ENCODE measurements at places on chromosomes 13 and 19.

GRCh38 chr19:41746593-41747227, 8.6 kb upstream of the CEACAM6 start:
- peak; percentile 16 for DNase-seq

DNA sequence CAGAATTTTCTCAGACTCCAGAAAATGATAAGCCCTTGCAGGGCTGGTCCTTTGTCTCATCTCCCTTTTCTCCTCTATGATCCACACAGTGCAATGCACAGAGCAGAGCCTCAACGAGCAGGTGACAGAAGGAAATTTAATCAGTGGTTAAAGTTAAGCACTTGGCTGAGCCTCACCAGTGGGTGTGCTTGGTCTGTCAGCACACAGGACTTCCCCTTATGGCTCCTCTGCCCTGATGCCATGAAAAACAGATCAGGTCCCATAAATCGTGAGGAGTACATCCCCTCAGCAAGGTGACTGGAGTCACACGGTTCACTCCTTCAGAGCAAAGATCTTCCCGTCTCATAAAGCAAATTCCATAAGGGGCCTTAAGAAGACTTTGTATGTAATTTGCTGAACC, 818.2 kb downstream of the UQCRFS1 start:
- DNase-seq: no peak

- no peak for DNase-seq
Measured at GRCh38 chr13:75079226-75079625, 402.7 kb downstream of the TBC1D4 start.

- no peak for DNase-seq
Measured at GRCh38 chr13:75908141-75908540, 272.0 kb downstream of the LMO7 start.

- DNase-seq: no peak
Measured at GRCh38 chr19:28586474-28586873, 626.5 kb downstream of the UQCRFS1 start.

- no peak for DNase-seq
Measured at GRCh38 chr19:11038511-11038910, 50.8 kb upstream of the LDLR start.

DNA sequence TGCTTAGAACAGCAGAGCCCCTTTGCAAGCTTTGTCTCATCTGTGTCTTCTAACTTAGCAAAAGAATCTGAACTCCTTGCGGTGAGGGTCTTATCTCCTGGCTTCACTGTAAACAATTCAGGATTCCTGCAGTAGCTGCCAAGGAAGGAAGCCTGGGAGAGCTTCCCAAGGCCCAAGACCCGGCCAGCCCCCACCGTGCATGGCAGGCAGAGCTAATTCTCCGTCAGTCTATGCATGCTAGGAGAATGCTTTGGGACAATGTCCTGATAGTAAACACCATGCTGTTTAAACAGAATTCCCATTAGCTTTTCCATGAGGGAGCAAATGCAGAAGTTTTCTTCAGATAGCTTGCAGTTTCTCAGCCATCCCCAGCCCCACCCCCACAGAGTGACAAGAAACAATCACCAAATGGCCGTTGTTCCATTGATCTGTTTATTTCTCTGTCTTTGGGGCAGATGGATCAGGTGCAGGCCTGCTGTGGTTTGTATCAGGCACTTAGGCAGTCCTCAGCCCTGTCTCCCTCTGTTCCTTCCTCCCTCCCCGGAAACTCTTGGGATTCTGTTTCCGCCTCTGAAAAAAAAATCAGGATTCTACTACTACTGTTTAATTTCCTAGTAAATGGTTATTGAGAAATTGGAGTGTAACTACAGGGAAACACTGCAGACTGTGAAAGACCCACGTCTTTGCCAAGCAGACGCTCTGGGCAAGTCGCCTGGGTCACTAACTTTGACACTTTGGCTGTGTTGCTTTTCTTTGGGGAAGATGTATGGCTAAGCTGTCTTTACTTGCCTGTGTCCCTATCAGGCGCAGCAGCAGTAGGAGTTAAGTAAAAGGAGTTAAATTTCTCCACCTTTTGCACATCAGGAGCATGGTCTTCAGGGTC, 40.7 kb upstream of the SPATA13 start:
- DNase-seq: no peak

GRCh38 chr19:45615795-45616703, 14.0 kb upstream of the GPR4 start:
- DNase-seq: peak; percentile 84

GRCh38 chr13:73240193-73240592, 181.4 kb downstream of the KLF5 start:
- no peak for DNase-seq

- DNase-seq: no peak
Measured at GRCh38 chr13:68023838-68024581, 793.9 kb upstream of the PCDH9 start.

DNA sequence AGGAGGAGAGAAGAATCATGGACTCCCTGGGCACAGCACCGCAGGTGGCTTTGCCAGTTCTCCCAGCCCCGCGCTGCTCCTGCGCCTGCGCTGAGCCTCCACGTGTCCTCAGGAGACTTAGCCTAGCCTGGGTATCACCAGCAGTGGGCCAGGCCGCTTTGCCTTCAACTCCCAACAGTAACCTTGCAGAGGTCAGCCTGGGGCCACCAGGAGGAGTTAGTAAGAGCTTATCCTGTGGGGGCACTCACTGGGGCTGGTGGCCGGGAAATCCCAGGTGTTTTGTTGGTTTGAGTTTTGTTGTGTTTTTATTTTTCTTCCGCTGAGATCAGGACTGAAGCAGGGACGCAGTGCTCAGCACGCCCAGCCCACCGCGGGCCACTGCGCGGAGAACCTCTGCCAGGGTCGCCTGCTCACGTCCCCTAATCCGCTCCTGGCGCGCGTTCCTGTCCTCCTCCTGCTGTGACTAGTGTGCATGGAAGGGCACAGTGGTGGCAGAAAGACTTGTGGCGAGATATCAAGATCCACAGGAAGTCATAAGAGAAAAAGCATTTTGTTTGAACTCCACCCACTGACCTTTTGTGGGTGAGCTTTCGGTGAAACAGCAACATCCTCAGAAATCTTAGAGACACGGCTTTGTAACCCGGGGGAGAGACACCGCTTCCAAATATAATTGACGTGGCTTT, 207.4 kb upstream of the RFC3 start:
- DNase-seq: peak; percentile 50

- no peak for DNase-seq
Measured at GRCh38 chr13:44969551-44970484, 19.5 kb downstream of the NUFIP1 start.

DNA sequence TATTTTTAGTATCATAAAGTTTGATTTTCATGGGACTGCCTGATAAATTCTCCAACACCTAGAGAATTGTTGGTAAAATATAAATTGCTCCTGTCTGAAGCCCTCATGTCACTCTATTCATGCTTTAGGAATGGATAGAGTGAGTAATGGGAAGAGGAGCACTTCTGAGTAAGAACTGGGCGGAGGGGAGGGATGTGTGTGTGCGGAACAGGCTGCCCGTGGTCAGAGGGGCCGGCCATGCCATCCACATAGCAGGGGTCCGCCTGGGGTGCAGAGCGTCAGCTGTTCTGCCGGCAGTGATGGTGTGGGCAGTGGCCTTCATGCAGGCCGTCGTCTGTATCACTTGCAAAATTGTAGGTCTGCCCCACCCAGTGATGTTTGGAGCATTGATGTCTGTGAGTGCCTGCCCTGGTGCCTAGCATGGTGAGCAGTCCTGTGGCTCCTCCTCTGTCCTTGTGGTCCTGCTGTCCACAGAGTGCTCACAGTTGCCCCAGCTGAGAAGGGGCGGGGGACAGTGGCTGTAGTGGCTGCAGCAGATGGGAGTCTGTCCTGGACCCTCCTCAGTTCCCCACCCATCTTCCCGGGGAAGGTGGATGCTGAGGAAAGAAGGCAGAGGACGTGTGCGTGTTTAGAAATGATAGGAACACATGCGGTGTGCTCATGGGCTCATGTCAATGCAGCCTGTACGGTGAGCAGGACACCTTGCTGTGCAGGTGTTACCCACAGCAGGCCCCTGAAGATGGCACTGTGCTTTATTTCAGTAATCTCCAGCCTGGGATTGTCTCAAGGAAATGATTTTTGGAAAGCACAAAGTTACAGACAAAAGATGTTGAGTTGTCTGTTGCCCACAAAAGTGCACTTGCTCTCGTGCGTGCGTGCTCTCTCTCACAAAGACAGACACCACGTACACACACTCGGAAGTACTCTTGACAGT, 49.4 kb upstream of the TEX29 start:
- DNase-seq: no peak

- DNase-seq: peak; percentile 85
Measured at GRCh38 chr19:55080968-55081769, 5.5 kb downstream of the EPS8L1 start.

GRCh38 chr13:60838581-60838980, 441.6 kb downstream of the TDRD3 start:
- no peak for DNase-seq

DNA sequence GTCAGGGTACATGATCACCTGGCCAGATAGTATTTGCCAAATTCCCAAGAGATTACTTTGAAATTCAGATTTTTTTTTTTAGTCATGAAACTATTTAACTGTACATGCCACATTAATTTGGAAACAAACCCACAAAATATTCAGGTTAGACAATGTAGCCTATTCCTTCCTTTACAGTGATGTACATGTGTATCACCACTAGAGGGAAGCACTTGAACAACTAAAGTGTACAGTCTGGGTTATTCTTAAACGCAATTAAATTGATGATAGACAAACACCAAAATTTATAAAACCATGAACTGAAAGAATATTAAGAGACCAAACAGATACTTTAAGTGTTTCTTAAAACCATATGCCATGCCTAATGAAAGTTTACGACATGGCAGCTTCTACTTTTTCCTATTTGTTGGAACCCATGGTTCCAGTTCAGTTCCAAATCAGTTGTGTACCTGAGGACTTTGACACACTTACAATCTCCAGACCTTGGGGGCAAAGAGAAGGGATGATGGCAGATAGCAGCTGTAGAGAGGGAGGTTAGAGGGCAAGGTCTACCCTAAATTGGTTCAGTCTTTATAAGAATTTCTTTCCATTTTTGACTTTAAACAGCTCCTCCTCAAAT, 52.8 kb downstream of the TNFSF13B start:
- no peak for DNase-seq

DNA sequence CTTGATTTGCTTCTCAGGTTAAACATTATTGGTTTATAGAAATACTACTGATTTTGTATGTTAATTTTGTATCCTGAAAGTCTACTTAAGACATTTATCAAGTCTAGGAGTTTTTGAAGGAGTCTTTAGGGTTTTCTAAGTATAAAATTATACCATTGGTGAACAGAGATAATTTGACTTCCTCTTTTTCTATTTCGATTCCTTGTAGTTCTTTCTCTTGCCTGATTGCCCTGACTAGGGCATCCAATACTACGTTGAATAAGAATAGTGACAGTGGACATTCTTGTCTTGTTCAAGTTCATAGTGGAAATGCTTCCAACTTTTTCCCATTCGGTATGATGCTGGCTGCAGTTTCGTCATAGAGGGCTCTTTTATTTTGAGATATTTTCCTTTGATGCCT, 807.5 kb upstream of the SLC10A2 start:
- no peak for DNase-seq

DNA sequence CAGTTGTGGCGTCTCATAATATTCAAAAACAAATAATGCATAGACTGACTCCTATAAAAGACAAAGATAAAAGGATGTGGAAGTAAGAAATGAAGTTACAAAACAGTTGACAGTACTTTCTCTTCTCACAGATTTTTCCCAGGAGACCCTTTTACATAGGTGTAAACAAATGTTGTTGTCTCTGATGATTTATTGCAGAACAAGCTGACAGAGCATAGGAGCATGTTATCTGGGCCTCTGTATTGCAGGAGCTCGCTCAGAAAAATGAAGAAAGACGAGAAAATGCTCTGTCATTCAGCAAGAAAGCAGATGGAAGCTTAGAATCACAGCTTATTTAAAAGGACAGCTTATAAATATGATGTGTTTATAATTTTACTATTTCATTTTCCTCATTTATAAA, 353.6 kb upstream of the GPC6 start:
- DNase-seq: no peak

DNA sequence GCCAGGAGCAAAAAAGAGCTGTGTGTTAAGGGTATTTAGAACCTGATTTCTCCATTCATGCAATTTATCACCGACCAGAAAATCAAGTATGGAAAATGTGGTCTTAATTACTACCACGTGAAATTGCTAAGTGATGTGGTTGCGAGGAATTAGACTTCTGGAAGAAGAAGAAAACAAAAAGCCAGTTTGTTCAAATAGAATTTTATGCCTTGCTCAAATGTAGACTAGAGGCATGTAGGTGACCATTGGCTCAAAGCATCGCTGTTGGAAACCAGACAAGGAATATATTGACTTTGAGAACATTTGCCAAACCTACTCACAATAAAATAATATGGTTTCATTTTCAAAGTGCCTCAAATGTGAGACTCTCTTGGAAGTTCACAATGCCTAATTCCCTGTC, 57.3 kb upstream of the LRCH1 start:
- no peak for DNase-seq

GRCh38 chr19:50562329-50562728, 5.9 kb downstream of the LRRC4B start:
- DNase-seq: no peak

DNA sequence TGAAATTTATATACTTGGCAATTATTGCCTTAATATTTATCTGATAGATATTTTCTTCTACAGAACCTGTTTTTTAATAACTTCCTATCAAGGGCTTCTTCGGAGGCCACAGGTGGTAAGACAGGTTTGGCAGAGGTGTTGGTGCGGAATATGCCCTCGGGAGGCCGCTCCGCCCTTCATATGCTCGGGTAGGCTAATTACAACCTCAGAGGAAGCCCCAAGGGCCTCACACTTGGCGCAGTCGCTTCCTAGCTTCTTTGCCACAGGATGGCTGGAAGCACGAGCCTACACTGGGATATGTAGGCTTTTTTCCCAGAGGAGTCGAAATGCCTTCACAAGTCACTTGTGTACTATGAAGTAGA, 68.8 kb downstream of the LMO7 start:
- DNase-seq: no peak

DNA sequence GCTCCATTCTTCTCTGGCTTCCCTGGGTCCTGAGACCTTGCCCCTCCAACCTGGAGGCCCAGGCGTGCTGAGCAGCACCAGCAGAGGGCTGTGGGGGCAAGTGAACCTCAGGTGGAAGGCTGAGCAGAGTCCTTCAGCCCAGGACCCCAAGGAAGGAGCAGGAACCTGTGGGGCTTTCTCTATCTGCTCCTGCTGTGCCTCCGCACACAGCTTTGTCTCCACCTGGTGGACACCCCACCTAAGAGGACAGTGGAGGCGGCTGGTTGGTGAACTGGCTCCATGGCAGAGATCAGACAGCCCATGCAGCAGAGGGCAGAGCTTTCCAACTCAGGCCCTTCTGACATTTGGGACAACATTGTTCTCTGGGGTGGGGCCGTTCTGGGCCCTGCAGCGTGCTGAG, 19.7 kb downstream of the ZFR2 start:
- peak; percentile 31 for DNase-seq

DNA sequence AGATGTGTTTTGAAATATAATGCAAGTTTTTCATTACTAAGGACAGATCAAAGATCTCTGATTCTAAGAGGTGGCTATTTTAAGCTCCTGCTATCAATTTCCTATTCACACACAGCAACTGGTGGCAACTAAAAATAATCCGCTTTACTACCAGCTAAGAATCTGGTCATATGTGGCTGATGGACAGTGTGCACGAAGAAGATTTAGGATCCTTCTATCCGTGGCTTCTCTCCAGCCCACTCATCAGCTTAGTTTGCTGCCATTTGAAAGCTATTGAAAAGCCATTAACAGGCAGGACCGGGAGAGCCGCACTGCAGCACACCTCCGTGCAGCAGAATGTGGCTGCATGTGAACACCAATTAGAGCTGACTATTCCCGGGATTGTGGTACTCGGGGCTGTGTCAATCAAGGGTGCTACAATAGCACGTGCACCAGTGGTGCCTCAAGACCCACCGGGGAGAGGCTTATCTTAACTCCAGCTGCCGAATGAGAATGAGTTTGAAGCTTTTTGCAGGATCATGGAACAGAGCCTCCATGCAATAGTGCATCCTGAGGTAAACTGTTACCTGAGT, at the start of gene MYO16:
Gene MYO16 (plus strand): TSS at position 431 of the 572 bp plus-strand sequence. CDS start 234 bp downstream, outside the sequence.
- DNase-seq: no peak
